ENCODE measurements at places on chromosomes 7 and 10.

- no peak for DNase-seq
These were observed 387.1 kb downstream of the INHBA start for GRCh38 chr7:41315764-41316163.

DNA sequence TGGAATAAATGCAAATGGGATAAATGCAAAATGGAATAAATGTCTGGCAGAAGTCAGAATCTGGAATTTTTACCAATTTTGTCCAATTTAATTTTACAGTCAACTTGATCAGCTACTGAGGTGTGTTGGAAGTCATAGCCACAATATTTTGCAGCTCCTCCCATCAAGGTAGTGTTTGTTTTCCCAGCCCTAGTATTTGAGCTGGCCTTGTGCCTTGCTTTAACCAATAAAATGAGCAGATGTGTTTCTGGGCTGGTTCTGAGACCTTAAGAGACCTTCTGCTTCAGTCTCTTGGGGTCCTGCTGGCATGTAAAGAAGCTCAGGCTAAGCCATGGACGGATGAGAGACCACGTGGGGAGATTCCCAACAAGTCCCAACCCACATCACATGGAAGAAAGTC is 42.7 kb upstream of the RSBN1L start:
- no peak for DNase-seq

GRCh38 chr7:4775848-4776623 is 613 bp downstream of the AP5Z1 start:
- DNase-seq = peak; percentile 26

DNA sequence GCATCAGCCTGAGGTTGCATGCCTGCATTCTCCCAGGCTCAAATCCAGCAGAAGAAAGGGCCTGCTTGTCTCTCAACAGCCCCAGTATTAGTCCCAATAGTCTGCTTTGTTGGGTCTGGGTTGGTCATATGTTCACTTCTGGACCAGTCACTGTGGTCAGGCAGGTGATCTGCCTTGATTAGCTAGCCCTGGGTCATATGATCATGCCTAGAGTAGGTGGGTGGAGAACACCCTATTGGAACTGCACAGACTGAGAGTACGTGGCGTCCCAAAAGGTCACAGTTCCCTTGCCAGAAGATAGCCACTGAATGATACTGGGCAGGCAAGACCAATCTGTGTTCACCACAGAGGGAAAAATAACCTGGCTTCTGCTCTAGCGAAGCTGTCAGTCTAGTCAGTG is 80.1 kb downstream of the SH2D4B start:
- no peak for DNase-seq

GRCh38 chr10:11875494-11876281 is 52.5 kb downstream of the PROSER2 start:
- DNase-seq = no peak

DNA sequence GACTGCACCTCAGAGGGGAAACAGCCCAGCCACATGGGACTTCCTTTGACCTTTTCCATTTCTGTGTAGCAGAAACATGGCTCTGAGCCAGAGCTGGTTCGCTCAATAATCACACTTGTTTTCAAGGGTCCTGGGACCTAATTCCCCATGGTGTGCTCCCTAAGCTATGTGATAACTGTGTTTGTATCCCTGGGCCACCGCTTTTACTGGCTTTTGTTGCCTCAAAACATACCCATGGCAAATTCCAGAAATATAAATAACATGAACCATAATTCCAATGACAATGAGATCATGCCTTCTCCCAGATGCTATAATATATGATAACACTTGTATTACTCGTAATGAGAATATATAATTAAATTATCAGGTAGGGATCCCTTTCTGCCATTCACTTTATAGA is 196.4 kb downstream of the GFRA1 start:
- no peak for DNase-seq

DNA sequence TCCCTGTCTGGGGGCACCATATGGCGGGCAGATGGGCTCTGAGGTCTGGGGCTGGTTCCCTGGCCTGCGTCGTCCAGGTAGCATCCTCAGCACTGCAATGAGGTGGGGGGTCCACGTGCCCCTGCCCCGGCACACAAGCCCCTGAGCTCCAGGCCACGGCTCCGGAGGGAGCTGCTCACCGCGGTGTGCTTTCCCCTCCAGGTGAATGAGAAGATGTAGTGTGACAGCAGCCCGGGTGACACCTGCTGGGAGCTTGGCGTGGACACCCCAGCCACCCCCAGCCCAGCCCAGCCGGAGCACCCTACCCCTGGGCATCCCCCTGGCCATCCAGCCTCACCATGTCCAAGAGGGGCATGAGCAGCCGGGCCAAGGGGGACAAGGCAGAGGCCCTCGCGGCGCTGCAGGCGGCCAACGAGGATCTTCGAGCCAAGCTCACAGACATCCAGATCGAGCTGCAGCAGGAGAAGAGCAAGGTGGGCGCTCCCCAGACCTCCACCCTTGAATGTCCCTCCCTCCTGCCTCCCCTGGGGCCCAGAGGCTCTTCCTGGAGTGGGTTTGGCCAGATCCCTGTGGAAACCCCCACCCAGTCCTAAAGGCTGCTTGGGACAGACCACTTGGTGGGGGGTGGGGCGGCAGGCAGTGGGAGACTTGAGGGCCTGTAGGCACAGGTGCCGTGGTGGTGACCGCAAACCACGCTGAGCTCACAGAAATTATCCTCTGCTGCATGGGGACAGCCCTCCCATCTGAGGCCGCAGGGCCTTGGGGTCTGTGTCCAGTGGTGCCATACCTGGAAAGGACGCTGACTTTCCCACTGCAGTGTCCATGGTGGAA is 38.9 kb downstream of the JAKMIP3 start:
- DNase-seq = no peak

DNA sequence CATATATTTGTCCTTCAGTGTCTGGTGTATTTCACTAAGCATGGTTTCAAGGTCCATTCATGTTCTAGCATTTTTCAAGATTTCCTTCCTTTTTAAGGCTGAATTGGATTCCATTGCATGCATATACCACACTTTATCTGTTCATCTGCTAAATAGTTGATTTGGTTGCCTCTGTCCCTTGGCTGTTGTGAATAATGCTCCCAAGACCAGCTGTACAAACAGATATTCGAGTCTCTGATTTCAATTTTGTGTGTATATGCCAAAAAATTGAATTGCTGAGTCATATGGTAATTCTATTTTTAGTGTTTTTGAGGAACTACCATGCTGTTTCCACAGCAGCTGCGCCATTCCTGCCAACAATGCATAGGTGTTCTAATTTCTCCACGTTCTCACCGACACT is 216.4 kb downstream of the NRG3 start:
- no peak for DNase-seq

DNA sequence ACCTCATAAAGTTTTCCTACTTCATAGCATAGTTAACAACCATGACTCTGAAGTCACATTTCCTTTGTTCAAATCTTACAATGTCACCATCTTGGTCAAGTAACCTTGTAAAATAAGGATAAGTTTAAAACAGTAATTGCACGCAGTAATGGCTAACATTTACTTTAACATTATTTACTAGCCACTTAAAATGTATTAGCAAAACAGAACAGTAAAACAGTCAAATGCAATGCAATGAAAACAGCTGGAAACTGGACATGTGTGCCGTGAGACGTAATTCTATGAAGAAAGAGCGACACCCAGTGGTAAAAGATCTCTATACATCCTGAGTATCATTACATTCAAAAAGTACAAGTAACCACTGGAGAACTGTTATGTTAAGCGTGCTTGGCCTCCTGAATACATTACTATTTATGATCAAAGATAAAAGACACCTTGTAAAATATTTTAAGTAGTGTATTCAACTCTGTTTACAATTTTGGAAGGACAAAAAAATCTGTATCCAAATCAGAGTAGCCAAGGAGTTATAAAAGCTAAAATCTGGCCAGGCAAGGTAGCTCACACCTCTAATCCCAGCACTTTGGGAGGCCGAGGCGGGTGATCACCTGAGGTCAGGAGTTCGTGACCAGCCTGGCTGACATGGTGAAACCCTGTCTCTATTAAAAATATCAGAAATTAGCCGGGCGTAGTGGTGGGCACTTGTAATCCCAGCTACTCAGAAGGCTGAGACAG is 27.2 kb downstream of the ATE1 start:
- no peak for DNase-seq

DNA sequence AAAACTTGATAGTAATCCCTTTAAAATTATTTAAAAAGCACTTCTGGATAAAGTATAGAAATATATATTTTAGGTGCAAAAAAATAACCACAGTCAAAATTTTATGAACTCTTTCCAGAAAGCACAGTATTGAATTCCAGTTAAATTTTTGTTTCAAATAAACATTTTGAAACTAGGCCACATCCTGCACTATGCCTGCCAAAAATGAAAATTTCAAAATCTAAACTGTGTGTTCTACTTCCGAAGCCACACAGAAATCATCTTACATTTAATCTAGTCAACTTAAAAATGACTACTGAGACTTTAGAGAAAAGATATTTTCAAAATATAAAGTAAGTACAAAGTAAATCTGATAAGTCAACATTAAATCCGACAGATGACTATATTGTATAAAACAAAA is 50.0 kb downstream of the MAGI2 start:
- no peak for DNase-seq

- no peak for DNase-seq
These were observed 28.7 kb downstream of the PRF1 start for GRCh38 chr10:70573599-70574506.

GRCh38 chr10:58438340-58438871 is 53.2 kb downstream of the TFAM start:
- DNase-seq = no peak

DNA sequence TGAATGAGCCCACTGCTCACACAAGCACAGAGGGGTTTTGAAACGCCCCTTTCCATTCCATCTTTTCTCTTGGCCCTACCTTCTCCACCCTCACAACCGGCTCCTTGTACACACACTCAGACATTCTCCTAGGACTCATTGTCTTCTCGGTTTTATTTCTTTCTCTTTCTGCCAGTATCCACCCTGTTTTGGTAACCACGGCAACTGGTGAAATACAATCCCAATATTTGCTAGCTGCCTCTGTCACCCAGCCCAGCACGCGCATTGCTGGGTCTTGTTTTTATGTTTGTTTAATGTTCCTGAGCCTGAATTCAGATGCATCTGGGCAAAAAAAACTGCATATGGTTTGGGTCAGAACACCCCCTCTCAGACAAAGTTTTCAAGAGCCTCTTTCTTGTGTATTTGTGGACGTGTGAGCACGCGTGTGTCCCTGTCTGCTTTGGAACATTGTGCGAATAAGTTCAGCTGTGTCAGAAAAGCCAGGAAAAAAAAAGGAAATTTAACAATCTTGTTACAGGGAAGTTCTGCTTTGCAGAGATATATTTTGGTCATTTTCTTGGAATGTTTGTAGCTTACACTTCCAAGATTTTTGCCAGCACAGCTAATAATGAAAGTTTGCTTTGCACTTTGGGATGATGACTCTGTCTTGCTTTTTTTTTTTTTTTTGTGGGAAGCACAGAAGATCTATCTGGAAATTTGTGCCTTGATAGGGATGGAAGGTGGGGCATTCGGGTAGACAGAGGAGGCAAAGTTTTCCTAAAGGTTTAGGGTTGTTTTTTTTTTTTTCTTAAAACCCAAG is 225.9 kb downstream of the TRIL start:
- DNase-seq = no peak

- no peak for DNase-seq
These were observed 75.4 kb upstream of the SVIL start for GRCh38 chr10:29710128-29710527.

DNA sequence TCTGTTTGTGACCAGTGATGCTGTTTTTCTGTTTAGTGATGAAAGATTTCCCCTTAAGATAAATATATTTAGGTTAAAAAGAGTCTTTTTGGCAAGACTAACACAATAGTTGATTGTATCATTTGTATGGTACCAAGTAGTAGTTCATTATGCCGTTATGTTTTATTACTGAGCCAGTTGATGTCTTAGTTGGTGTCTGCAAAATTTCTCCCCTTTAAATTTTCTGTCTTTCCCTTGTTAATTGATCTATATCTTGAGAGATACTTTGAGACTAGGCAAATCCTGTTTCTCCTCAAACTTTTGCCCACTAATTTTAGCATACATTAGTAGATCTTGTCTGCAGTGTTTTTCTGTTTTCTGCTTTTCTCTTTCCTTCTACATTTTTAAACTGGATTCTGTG is 21.7 kb downstream of the UBE3C start:
- DNase-seq = no peak

GRCh38 chr10:49645871-49646870 is 32.3 kb downstream of the CHAT start:
- no peak for DNase-seq

DNA sequence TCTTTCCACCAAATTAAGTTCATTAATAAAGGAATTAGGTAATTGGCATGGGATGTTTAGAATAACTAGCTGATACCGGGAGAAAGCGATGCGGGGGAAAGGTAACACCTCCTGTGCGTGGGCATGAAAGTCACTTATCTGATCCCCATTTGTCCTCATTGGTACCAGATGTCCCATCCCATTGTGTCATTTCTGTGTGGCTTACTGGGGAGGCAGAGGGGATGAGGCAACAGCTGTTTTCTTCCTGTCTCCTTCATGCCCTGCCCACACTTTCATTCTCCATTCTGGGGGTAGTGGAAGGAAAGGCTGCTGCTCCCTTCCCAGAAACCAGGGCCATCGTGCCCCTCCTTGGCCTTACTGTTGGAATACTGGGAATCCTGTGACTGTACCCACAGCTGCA is 27.1 kb downstream of the EEPD1 start:
- no peak for DNase-seq

DNA sequence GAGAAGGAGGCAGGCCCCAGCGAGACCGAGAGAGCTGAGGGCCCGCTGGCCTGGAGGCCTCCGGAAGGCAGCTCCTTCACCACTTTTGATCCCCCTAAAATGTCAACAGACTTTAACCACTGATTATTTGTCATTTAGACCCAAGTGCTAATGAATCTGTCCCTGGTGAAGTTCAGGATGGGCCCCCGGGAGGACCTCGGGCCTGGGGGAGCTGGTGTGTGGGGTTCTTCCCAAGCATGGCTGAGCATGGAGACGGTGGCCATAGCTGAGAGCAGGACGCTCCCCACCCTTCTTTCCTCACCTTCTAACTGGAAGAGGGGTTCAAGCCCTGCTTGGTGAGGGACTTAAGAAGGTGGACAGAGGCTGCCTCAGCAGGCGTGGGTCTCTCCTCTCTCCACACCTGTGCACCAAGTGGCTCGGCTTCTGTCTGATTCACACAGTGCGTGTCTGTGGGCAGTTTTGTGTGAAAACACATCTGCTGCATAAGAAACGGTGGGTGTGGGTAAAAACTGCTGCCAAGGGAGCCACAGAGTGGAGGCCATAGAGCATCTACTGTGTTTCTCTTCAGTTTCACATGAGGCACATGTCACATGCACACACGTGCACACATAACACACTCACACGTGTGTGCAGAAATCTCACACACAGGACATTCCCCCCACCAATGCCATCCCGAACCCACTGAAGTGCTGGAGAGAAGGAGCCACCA is 53.5 kb upstream of the VIPR2 start:
- DNase-seq = no peak

GRCh38 chr7:157422279-157422678 is 85.5 kb downstream of the DNAJB6 start:
- no peak for DNase-seq

GRCh38 chr7:69764147-69764546 is 165.9 kb downstream of the AUTS2 start:
- DNase-seq = no peak
